ENCODE measurements at places on chromosomes 7 and 10.

GRCh38 chr10:116691635-116692034, 50.7 kb downstream of the HSPA12A start:
- DNase-seq: no peak

DNA sequence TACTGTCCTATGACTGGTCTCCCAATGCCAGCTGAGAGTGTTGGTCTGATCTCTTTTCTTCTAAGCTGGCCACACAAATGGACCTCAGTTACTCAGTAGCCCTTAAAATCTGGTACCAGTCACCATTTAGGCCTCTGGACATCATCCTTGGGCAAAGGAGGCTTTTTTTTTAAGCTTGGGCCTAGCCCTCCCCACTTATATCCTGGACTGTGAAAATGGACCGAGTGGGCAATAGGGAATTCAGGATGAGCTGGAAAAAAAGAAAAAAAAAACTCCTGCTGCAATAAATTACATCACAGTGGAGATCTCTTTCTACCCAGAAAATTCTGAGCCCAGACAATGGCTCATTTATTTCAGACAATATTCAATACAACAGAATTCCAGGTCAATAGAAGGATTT, 68.4 kb downstream of the PARP12 start:
- no peak for DNase-seq

DNA sequence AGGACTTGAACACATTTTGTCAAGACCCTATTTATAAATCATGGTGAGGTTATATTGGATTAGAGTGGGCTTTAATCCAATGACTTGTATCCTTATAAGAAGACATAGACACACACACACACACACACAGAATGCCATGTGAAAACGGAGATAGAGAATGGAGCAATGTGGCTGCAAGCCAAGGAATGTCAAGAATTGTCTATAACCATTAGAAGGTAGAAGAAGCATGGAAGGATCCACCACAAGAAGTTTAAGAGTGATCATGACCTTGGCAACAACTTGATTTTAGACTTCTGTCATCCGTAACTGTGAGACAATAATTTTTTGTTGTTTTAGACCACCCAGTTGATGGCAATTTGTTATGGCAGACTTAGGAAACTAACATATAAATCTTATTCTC, 514.2 kb downstream of the TFEC start:
- no peak for DNase-seq

DNA sequence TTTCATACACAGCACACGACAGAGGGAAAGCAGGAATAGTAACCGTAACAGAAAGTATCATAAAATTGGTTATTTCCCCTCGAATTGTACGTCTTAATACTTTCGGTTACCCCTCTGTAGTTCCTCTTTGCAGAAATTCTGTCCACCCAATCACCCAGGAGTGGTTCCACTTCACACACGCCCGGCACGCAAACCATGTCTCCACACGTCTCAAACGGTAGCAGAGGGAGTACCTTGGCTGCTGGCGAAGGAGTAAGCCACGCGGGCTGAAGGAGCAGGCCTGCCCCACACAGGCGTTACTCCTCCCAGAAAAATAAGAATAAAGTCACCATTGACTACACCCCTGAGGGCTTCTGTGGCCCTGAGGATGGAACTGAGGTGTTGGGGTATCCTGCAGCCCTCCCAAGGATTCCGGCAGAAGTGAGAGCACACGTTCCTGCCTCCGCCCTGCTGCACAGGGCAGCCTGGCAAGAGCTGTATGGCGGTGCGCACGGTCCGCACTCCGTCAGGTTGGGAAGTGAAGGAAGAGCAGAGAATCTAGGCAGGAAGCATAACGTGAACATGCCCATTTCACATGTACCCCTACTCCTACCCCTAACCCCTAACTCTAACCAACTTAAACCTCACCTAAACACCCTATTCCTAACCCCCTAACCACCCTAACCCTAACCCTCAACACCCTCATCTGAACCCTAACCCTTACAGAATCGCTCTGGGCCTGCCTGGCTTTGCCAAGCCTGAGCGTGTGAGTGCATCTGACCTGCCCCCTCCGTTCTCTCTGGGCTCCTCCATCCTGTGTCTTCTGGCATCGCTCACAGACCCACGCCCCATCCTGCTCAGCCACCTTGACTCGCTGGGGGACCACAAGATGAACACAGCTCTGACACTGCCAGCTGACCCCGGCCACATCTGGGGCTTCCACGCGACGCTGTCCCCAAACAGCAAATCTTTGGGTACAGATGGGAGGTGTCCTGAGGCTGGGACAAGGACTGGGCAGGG, 18.2 kb downstream of the GPR146 start:
- no peak for DNase-seq

DNA sequence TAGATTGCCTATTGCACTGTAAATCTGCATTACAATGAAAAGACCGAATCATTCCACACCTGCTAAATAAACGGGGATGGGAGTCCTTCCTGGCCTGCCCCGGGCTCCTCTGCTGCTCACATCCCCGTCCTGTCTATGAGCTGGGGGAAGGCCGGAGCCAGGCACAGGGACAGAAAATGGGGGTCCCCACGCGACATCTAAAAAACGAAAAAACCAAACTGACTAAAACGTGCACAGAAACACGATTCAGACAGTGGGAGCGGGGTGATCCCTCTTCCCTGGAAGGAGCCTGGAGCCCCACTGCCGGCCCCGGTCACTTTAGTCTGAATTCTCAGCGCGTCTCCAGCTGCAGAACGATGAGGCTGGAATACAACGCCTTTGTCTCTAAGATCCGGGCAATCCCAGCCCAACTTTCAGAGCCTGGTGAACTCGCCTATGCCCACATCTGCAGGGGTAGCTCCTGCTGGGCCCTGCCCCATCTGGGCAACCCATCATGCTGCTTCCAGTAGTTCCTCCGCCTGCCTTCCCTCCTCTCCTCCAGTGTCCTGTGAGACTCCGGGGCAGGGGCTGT, 78.0 kb downstream of the ADARB2 start:
- DNase-seq: no peak

DNA sequence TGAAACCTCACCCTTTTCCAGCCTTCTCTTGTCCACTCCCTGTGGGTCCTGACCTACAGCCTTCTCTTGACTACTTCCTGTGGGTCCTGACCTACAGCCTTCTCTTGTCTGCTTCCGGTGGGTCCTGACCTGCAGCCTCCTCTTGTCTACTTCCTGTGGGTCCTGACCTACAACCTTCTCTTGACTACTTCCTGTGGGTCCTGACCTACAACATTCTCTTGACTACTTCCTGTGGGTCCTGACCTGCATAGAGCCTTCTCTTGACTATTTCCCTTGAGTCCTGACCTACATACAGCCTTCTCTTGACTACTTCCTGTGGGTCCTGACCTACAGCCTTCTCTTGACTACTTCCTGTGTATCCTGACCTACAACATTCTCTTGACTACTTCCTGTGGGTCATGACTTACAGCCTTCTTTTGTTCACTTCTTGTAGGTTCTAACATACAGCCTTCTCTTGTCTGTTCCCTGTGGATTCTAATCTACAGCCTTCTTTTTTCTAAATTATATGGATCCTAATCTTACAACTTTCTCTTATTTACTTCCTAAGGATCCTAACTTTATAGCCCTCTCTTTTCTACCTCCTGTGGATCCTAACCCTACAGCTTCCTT, 36.5 kb downstream of the C10orf71 start:
- no peak for DNase-seq

DNA sequence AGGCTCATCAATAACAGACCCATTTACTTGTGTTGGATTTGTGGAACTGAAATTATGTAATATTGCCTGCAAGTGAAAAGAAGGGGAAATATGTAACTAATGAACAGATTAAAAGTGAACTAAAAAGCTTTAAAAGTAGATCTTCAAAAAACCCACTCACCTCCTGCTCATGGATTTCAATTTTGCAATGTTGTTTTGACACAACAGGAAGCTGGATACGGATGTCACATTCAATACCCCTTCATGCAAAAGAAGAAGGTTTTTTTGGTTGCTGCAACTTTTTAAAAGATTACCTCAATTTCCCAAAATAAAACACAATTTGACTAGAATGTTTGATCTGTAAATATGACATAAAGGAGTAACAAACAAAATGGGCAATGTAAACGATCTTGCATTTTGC, 3.3 kb downstream of the MKI67 start:
- no peak for DNase-seq

- no peak for DNase-seq
Measured at GRCh38 chr7:74535951-74536356, 82.2 kb downstream of the GTF2IRD1 start.

- no peak for DNase-seq
Measured at GRCh38 chr10:11707624-11708350, 34.4 kb upstream of the ECHDC3 start.

GRCh38 chr7:34523226-34523918, 134.6 kb upstream of the NPSR1 start:
- DNase-seq: no peak

DNA sequence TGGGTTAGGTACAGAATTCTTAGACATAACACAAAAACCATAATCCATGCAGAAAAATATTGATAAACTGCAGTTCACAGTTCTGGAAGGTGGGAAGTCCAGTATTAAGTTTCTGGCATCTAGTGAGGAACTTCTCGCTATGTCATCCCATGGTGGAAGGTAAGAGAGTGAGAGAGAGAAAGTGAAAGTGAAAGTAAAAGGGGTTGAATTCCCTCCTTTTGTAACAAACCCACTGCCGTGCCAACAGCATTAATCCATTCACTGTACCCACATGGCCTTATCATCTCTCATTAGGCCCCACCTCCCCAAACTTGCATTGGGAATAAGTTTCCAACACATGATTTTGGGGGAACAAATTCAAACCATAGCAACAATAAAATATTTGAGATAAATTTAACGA, 17.1 kb downstream of the ZNF485 start:
- DNase-seq: no peak

DNA sequence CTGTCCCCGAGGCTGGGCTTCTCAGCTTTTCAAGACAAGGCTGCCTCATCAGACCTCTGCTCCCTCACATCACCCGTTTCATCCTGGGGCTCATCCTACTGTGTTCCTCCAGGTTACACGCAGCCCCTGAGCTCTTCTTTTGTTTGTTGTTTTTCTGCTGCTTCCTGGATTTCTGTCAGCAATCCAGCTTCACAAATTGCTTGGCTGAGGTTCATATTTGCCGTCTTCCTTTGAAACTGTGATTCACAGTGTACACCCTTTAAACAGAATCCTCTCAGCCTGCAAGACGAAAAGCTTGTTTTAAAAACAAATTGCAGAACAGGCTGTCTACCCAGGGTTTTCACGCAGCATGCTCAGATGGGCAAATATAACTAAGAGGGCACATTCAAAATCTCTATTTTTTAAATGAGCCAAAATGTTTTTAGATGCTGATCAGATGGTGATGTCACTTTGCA, 39.1 kb upstream of the PARD3 start:
- DNase-seq: no peak

GRCh38 chr7:17466216-17466615, 167.8 kb downstream of the AHR start:
- no peak for DNase-seq

DNA sequence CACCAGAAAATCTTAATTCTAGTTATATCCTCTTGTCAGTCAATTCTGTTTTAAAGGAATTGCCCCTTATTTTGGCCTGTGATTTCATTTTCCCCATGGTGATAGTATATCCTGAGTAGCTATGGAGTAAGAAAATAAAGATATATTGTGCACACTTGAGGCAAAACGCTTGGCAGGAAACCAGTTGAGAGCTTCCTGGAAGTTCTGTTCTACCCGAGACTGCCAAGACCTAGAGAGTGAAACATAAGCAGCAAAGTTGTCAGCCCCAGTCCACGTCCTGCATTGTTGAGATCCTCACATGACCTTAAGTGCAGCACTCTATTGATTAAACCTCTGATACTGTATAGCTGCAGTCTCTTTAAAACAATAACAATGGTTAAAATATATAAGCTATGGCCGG, 235.2 kb downstream of the CDC14C start:
- DNase-seq: no peak

- DNase-seq: no peak
Measured at GRCh38 chr10:70125918-70126552, 6.6 kb downstream of the AIFM2 start.

DNA sequence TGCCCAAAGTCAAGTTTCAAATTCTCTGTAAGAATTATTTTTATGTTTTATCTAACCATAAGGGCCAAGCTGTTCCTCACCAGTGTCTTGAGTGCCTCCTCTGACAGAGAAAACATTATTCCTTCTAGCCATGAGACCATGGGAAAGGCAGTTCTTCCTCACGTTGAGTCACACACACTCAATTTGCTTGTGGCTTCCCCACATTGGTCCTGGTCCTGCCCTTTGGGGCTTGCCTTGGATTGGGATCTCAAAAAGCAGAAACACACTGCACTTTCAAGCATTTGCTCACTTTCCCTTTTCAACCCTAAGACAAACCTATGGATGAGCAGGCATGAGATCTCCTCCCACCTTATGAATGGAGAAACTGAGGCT, 248.3 kb upstream of the IGFBP3 start:
- no peak for DNase-seq

GRCh38 chr7:3092468-3092867, 48.8 kb upstream of the CARD11 start:
- peak; percentile 53 for DNase-seq

DNA sequence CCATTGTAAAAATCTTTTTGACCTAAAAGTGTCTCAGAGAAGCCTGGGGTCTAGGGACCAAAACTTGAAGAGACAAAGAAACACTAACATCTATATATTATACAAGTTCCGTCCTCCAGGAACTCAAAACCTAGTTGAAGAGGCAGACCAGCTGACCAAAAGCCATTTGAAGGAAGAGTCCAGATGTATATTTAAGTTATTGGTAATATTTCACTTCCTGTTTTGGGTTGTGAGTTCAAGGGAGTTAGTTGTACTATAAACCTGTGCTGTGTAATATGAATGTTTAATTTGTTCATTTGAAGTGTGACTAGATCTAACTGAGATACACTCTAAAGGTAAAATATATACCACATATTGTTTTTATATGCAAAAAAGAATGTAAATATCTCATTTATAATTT, 45.0 kb downstream of the CDK1 start:
- DNase-seq: no peak

GRCh38 chr7:111041577-111041976, 49.4 kb upstream of the LRRN3 start:
- no peak for DNase-seq

DNA sequence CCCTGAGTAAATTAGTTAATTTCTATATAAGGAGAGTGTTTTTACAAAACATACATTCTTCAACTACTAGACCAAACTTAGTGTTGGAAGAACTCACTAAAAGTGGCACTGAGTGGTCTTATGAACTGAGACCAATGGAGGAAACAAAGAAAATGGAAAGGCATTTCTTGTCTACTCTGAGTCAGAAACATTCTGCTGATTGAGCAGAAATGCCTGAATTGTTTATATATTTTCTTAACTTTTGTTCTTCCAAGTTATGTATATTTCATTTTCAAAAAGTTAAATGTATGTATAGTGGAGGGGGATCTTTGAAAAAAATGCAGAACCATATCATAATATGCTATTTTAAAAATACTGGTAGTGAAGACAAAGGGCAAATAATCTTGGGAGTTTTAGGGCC, 320.7 kb downstream of the HGF start:
- no peak for DNase-seq

DNA sequence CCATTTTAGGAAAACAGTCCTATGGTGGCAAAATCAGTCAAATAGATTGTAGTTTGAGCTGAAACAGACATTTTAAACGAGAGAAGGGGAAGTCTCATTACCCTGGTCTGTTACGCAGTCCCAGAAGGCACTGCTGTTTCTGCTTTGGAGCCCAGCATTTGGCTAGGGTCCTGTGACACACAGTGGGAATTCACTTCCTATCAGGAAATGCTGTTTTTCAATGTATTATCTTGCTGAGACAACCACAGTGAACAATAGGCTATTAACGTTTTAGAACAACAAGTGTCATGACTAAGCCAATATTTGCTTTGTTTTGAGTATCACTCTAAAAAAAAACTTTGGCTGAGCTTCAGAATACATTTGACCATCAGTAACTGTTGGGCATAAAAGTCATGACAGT, 74.1 kb downstream of the ADD3 start:
- DNase-seq: no peak

All from stimulated activated CD4-positive, alpha-beta T cell treated with anti-CD3 and anti-CD28 coated beads, Interleukin-12 subunit alpha, Interleukin-12 subunit beta, amount 100 ng/mL, for 48 hours (primary cell).